ENCODE measurements at places on chromosomes 7 and 10.
A peak's percentile ranks its signal among the peaks of the same experiment; 100 is the strongest.

DNA sequence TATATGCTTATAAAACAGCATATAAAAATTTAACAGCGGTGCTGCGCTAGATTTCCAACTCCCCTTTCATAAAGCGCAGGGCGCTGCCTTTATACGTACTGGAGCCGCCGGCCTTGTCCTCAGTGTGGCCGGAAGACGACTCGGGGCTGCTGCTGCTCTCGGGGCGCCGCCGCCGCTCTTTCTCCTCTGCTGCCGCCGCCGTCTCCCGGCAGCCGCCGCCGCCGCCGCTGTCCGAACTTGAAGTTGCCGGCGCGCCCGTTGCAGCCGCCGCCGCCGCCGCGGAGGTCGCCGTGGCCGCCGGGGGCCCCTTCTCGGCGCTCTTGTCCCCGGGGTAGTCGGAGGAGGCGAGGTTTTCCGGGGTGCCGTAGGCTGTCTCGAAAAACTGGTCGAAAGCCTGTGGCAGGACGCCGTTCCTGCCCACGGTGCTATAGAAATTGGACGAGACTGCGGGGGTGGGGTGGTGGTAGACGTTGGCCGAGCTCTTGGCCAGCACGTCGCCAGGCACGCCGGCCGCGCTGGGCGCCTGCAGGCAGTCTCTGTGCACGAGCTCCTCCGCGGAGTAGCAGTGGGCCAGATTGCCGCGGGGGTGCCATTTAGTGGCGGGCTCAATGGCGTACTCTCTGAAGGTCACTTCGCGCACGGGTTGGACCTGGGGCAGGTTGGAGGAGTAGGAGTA is 557 bp downstream of the HOXA11 start:
- DNase-seq: peak; percentile 48

DNA sequence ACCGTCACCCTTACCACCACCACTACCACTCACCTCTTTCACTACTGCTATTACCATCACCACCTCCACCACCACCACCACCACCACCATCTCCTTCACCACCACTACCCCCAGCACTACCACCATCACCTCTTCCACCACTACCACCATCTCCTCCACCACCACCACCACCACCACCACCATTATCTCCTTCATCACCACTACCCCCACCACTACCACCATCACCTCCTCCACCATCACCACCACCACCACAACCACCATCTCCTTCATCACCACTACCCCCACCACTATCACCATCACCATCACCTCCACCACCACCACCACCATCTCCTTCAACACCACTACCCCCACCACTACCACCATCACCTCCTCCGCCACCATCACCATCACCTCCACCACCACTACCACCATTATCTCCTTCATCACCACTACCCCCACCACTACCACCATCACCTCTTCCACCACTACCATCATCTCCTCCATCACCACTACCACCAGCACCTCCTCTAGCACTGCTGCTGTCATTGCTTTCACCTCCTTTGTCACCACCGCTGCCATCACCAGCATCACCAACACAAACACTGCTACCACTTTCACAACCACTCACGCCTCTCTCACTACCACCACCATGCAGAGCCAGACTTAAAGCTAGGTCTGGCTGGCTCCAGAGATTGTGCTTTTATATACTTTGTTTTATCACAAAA is 109.3 kb downstream of the ICA1 start:
- no peak for DNase-seq

GRCh38 chr7:147245274-147245673 is 1128.7 kb downstream of the CNTNAP2 start:
- peak; percentile 36 for DNase-seq

DNA sequence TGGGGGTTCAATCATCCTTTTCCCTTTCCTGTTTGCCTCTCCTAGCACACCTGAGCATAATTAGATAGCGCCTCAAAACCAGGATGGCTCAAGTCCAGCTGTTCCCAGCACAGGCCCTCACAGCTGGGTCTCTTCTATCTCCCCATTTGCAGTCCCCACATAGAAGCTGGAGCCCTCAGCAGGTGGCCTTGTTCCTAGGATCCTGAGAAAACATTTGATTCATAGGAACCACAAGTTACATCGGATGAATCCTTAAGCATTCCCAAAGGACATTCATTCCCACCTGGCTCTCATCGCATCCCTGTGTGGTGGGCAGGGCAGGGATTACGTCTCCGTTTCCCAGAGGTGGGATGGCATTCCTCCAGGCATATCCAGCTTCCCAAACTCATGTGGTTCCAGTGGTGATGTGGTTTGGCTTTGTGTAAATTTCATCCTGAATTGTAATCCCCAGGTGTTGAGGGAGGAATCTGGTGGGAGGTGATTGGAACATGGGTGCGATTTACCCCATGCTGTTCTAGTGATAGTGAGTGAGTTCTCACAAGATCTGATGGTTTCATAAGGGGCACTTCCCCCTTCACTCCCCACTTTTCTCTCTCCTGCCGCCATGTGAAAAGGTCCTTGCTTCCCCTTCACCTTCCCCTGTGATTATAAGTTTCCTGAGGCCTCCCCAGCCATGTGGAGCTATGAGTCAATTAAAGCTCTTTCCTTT is 49.8 kb upstream of the LEP start:
- no peak for DNase-seq

GRCh38 chr10:116311016-116311415 is 13.2 kb upstream of the CCDC172 start:
- no peak for DNase-seq

GRCh38 chr7:41977151-41977651 is 259.8 kb downstream of the GLI3 start:
- DNase-seq: peak; percentile 62

DNA sequence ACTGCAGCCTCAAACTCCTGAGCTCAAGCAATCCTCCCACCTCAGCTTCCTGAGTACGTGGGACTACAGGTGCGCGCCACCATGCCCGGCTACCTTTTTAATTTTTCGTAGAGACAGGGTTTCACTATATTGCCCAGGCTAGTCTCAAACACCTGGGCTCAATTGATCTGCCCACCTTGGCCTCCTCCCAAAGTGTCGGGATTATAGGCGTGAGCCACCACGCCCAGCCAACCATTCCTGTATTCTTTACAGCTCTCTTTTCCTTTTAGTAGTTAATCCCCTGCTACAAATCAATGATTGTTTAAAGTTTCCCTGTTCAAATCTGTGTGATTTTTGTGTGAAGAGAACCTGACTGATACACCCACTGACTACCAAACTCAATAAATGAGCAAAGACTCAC is 75.4 kb upstream of the SVIL start:
- DNase-seq: no peak

Data from fibroblast of skin of abdomen (primary cell).